IPS DF 6.9 (cell line): ENCODE measurements at places on chromosomes 1 and 21.

- no peak overlapping the region for H3K4me3 ChIP-seq
- H3K4me1 ChIP-seq, result peaks cover 5% of the 10 kb centered on the region; the same call in 1 of the 2 replicates
- no peaks in the 10 kb centered on the region; the same call in 1 of the 2 replicates for H3K36me3 ChIP-seq
- H3K27ac ChIP-seq, result no peak overlapping the region
Observed at GRCh38 chr1:51956528-51957509, 33.7 kb downstream of the RAB3B start.

DNA sequence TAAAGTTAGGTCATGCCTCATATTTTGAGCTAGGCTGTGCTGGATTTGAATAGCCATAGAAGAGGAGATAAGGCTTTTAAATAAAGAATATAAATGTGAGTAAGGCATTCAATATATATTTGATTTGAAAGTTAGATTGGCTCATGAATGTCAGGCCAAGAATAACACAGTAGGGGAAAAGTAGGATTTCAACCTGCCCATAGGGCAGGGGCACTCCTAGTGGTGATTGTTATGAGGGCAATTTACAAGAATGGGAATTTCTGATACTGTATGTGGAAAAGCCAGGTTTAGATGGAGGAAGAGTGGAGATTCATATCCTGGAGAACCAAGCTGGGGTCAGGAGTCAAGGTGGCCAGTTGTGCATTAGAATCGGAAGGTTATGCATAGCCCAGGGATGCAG lies 74.9 kb downstream of the DNAH14 start:
- no peak overlapping the region for H3K4me3 ChIP-seq
- DNase-seq, result no peak
- H3K4me1 ChIP-seq, result no peaks in the 10 kb centered on the region

- no peak overlapping the region for H3K27ac ChIP-seq
- no peak overlapping the region for H3K4me3 ChIP-seq
- no peak for DNase-seq
- no peaks in the 10 kb centered on the region for H3K4me1 ChIP-seq
- no peaks in the 10 kb centered on the region for H3K36me3 ChIP-seq
Observed at GRCh38 chr1:196466654-196467053, 141.6 kb downstream of the KCNT2 start.

DNA sequence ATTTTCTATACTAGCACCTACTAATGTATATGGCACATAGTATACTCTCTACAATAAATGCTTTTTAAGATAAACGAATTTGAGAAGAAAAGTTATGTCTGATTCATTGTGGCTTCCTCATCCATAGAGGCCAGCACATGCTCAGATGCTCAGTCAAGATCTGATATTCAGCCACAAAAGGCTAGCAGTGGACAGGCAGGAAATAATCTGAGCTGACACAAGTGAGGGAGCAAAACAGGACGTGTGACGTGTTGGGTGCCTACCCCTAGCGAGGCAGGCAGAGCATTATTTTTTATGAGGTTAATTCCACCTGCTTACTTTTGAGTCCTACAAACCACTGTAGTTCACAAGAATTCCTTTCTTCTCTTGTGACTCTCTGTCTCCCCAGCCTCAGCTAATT lies 550.9 kb downstream of the SMYD3 start:
- H3K36me3 ChIP-seq, result no peaks in the 10 kb centered on the region
- H3K27ac ChIP-seq, result no peak overlapping the region
- H3K27me3 ChIP-seq, result no peaks in the 10 kb centered on the region
- H3K4me3 ChIP-seq, result no peak overlapping the region
- no peak for DNase-seq

GRCh38 chr1:208074353-208074752 lies 163.4 kb upstream of the CD34 start:
- H3K4me1 ChIP-seq, result no peaks in the 10 kb centered on the region
- H3K36me3 ChIP-seq, result no peaks in the 10 kb centered on the region
- H3K27me3 ChIP-seq, result no peaks in the 10 kb centered on the region
- no peak for DNase-seq
- no peak overlapping the region for H3K4me3 ChIP-seq
- H3K27ac ChIP-seq, result no peak overlapping the region

DNA sequence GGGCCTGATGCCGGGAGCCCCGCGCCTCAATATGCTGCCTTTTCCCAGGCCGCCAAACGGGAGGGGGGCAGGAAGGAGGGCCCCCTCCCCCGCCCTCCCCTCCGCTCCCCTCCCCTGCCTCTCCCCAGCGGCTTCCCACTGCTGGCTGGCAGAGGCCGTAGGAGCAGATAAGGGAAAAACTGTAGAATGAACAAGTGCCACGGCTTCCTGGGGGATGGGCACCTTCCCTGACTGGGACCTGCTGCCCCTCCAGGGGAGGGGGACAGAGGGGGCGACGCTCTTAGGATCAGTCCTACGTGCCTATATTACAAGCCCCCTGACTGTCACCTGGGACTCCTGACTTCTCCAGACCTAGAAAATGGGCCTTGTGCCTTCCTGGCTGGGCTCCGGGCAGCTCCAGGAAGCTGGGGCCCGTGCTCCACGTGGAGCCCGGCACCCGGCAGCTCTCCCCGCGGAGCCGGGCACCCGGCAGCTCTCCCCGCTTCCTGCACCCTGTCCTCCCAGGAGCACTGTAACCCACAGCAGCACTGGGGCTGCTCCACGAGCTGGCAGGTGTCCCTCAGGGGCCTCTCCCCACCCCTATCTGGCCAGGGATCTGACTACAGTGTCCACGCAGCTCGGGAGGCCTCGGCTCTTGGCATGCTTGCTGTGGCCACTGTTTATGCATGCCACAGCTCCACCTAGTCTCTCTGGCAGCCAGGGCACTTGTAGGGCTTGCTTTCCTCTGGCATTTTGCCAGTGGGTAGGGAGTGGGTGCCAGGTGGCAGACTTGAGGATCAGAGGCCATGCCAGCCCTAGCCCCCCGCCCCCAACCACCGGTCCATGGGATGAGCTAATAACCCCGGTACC lies 674 bp upstream of the HES5 start:
- no peak for DNase-seq
- no peak overlapping the region for H3K4me3 ChIP-seq
- no peak overlapping the region for H3K27ac ChIP-seq
- H3K4me1 ChIP-seq, result peaks cover 15% of the 10 kb centered on the region; the same call in 1 of the 2 replicates

DNA sequence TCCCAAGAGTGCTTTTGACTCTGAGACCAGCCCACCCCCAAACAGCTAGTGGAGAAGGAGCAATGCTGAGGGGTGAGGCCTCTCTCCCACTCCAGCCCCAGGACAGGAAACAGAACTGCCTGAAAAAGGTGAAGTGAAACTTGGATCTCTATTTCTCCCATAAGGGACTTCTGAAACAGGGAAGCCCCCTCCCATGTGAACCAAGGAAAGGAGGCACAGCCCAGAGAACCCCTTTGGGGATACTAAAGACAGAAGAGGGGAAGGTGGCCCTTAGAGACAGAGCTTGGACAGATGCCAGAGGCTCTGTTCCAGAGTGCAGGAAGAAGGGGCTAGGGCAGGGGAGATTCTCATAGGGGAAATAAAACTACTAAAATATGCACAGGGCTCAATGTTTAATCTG lies 2.9 kb downstream of the TNFAIP8L2 start:
- H3K36me3 ChIP-seq, result peaks cover 4% of the 10 kb centered on the region; the same call in 1 of the 2 replicates
- DNase-seq, result no peak
- no peak overlapping the region for H3K4me3 ChIP-seq
- no peak overlapping the region for H3K27ac ChIP-seq

- no peaks in the 10 kb centered on the region for H3K36me3 ChIP-seq
- no peak overlapping the region for H3K27ac ChIP-seq
- DNase-seq, result no peak
- H3K4me3 ChIP-seq, result no peak overlapping the region
Observed at GRCh38 chr1:151809290-151809984, 4.2 kb upstream of the LINGO4 start.

DNA sequence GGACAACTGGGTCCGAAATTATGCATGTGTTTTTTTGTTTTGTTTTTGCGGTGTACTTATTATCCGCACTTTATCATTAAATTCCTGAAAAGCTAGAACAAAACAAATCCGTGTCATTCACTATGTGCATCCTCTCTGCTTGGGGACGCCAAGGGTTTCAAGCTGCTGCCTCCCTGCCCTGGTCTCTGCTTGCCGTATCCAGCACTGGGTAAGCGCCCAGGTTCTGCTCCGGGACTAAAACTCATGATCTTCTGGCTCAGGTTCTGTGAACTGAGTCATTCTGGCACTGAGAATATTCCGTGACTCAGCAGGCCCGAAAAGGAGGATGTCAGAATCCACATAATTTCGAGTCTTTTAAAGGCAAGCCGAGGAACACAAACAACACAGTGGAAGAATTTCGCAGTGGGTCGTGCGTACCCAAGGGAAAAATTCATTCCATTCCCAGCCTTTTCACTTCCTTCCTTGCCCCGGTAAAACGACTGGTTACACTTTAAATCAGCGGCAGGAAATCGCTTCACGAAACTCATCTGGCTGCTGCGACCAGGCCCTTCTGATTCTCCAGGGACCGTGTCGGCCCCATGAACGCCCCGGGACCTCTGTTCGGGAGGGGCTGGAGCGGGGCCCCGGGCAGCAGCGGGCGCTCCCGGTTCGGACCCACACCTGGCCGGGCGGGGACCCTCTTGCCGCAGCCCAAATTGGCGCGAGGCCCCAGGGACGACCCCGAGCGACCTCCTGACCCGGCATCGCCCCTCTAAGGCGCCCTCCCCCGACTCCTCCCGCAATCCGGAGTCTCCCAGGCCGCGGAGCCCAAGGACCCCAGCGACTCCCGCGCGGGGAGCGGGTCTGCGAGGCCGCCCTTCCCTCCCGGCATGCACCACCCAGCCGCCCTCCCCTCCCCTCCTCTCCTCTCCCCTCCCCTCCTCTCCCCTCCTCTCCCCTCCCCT lies 746 bp upstream of the LAMC1 start:
- H3K27ac ChIP-seq, result no peak overlapping the region
- H3K4me3 ChIP-seq, result peak overlapping the region; percentile 70; the same call in 1 of the 2 replicates
- no peaks in the 10 kb centered on the region for H3K27me3 ChIP-seq
- H3K4me1 ChIP-seq, result no peaks in the 10 kb centered on the region; the same call in 1 of the 2 replicates

GRCh38 chr1:52906135-52906603 lies 15.4 kb downstream of the ECHDC2 start:
- no peak overlapping the region for H3K4me3 ChIP-seq
- no peaks in the 10 kb centered on the region for H3K27me3 ChIP-seq
- no peaks in the 10 kb centered on the region for H3K36me3 ChIP-seq
- H3K27ac ChIP-seq, result no peak overlapping the region

- H3K4me1 ChIP-seq, result peaks cover 5% of the 10 kb centered on the region; the same call in 1 of the 2 replicates
- no peaks in the 10 kb centered on the region for H3K36me3 ChIP-seq
- no peak for DNase-seq
- H3K4me3 ChIP-seq, result peak overlapping the region; percentile 21; the same call in 1 of the 2 replicates
- H3K27me3 ChIP-seq, result no peaks in the 10 kb centered on the region
Observed at GRCh38 chr1:155241069-155241679, 14.1 kb downstream of the ENTREP3 start.

DNA sequence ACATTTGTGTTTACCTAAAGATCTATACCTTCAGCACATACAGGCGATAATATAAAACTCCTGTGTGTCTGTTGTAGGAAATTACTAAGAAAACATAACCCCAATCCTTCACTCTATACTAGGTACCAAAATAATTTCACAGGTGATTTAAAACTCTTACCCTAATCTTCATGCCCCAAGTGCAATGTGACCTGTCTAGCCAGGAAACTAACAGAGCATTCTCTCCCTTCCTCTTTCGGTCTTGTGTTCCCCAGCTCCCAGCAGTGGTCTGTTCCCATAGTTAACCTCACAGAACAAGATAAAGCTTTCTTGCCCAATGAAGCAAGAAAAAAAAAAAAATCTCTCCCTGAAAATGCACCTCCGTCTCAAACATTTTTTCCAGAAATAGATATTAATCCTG lies 493.5 kb downstream of the DPYD start:
- no peaks in the 10 kb centered on the region for H3K27me3 ChIP-seq
- H3K36me3 ChIP-seq, result no peaks in the 10 kb centered on the region
- no peak overlapping the region for H3K27ac ChIP-seq
- DNase-seq, result no peak
- H3K4me3 ChIP-seq, result no peak overlapping the region

GRCh38 chr1:24244519-24245268 lies 57.6 kb upstream of the IFNLR1 start:
- H3K4me3 ChIP-seq, result no peak overlapping the region
- H3K36me3 ChIP-seq, result no peaks in the 10 kb centered on the region
- H3K27ac ChIP-seq, result no peak overlapping the region
- DNase-seq, result no peak
- H3K27me3 ChIP-seq, result no peaks in the 10 kb centered on the region
- no peaks in the 10 kb centered on the region for H3K4me1 ChIP-seq

- no peaks in the 10 kb centered on the region for H3K27me3 ChIP-seq
- H3K4me3 ChIP-seq, result no peak overlapping the region
- no peak overlapping the region for H3K27ac ChIP-seq
- peaks cover 3% of the 10 kb centered on the region for H3K4me1 ChIP-seq
- no peak for DNase-seq
Observed at GRCh38 chr21:45377866-45378257, 27.1 kb upstream of the COL18A1 start.

- H3K36me3 ChIP-seq, result no peaks in the 10 kb centered on the region
- H3K27ac ChIP-seq, result no peak overlapping the region
- no peak overlapping the region for H3K4me3 ChIP-seq
- no peak for DNase-seq
- H3K27me3 ChIP-seq, result no peaks in the 10 kb centered on the region
Observed at GRCh38 chr1:1858382-1859086, 32.4 kb downstream of the GNB1 start.

DNA sequence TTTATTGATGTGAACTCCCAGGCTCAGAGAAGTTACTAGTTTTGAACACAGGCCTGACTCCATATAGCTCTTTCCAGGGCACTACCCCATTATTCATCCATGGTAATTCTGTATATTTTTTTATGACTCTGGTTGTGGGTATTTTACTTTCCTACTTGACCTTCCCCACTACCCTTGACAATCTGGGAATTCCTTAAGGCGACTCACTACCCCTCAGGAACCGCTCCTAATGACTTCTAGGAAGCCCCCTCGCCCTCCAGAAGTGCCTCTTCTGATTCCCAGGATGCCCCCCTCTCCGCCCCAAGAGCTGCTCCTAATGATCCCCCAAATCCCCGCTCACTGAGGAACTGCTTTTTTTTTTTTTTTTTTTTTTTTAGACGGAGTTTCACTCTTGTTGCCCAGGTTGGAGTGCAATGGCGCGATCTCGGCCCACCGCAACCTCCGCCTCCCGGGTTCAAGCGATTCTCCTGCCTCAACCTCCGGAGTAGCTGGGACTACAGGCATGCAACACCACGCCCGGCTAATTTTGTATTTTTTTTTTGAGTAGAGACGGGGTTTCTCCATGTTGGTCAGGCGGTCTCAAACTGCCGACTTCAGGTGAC lies 972 bp upstream of the KDM4A start:
- no peak for DNase-seq
- 0 out of 2 replicates have a peak, but pooled peaks cover 1% of the 10 kb centered on the region for H3K4me1 ChIP-seq
- H3K27ac ChIP-seq, result no peak overlapping the region
- H3K27me3 ChIP-seq, result no peaks in the 10 kb centered on the region

DNA sequence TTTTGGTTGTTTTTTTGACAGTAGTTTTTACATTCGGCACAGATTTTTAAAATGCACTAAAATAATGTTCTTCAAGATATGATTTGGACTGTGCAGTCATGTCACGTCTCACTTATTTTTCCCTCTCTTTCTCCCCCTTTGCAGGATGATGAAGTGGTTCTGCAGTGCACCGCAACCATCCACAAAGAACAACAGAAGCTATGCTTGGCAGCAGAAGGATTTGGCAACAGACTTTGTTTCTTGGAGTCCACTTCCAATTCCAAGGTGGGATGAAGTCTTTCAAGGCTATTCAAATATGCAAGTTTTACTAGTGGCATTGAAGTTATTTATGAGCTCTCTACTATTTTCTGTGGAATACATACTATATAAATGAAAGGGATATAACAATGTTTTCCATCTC lies 228.4 kb downstream of the RYR2 start:
- no peak for DNase-seq
- H3K36me3 ChIP-seq, result no peaks in the 10 kb centered on the region
- no peak overlapping the region for H3K4me3 ChIP-seq
- H3K27ac ChIP-seq, result no peak overlapping the region
- H3K4me1 ChIP-seq, result no peaks in the 10 kb centered on the region
